ENCODE measurements at places on chromosomes 13 and 19.

GRCh38 chr19:5261156-5261890, 79.3 kb downstream of the PTPRS start:
- DNase-seq = no peak

DNA sequence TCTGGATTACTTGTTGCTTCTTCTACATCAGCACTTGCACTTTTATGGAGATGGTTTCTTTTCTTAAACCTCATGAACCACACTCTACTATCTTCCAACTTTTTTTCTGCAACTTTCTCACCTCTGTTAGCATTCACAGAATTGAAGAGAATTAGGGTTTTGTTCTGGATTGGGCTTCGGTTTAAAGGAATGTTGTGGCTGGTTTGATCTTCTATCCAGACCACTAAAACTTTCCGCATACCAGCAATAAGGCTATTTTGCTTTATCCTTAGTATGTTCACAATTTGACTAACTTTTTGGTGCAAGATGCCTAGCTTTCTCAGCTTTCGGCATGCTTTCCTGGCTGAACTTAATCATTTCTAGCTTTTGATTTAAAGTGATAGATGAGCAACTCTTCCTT, 666.7 kb upstream of the MIR17HG start:
- DNase-seq = no peak

DNA sequence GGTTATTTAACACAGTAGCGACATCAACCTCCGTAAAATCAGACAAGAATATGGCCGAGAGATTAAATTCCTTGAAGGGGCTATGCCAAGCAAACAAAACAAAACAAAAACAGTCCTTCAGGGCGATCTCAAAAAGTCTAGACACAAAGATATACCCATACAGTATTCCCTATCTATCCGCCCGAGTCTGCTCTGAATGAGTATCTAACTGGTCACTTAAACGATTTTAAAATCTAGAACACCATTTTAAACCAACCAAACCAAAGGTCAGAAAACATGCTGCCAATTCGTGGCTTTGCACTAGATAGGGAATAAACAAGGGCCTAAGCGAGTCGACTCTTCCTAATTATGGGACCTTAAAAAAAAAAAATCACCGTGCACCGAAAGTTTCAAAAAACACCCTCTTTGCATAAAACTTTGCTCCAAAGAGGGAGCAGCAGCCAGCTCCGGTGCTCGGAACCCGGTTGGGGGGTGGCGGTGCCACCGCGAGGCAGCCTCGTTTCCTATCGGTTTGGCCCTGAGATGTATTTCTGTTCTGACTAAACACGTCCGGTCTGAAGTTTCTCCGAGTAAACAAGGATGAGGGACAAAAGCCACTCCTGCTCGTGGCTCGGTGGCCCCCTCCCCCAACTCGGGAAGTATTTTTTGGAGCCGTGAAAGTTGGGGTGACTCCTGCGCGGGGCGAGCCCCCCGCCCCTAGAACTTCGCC, 1.8 kb downstream of the HMGB1 start:
- no peak for DNase-seq

DNA sequence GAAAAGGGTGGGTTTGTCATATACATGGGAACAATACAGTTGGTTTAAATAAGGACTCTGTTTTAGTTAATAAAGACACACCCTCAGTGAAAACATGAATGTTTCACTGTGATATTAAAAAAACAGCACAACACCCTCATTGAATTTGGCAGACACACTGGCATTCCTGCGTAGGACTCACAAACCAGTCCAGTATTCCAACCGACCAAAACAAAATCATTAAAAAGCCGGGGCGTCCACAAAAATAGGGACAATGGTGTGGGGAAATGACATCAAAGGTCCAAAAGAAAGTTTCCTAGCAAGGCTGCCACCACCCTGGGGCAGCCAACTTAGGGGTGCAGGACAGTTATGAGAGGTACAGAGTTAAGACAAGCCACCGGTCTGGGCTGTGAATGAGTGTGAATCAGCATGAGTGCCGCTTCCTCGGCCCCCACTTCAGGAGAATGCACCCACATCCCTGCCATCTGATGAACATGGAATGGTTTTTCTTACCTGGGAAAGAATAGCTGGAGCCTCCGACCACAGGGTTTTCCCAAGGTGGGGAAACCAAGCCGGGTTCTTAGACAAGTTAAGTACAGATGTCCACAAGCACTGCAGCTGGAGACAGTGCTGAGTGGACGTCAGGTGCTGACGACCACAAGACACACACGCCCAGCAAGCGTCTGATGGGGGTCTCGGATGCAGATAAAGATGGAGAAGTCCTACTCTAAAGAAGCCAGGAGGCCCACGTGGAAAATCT, 73.3 kb downstream of the KLF2 start:
- no peak for DNase-seq

- peak; percentile 42 for DNase-seq
These were observed 811 bp downstream of the ARMC6 start for GRCh38 chr19:19034204-19034624.

GRCh38 chr19:3343619-3344502, 22.5 kb upstream of the NFIC start:
- DNase-seq = peak; percentile 56

DNA sequence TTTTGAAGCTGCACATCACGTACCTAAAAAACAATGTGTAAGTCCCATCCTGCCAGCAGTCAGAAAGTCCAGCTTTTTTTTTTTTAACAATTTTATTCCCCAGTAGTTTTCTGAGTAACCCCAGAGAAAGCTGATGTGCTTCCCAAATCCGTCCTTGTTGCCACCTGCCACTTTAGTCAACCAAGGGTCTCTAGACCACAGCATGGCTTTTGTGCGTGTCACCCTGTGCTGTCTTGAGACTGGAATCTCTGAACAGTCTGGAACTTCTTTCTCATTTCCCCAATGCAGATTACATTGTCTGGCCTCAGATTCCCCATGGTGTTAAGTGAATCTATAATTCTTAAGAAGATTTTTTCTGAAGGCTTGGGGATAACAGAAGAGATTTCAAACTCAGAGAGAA, 289.2 kb upstream of the KLF12 start:
- no peak for DNase-seq

Data from left hindlimb (tissue), 1 donor.